Activated CD4-positive, CD25-positive, alpha-beta regulatory T cell treated with anti-CD3 and anti-CD28 coated beads, Interleukin-2, amount 50 U/mL, for 16 hours (primary cell): ENCODE measurements at places on chromosomes 6 and 20.

DNA sequence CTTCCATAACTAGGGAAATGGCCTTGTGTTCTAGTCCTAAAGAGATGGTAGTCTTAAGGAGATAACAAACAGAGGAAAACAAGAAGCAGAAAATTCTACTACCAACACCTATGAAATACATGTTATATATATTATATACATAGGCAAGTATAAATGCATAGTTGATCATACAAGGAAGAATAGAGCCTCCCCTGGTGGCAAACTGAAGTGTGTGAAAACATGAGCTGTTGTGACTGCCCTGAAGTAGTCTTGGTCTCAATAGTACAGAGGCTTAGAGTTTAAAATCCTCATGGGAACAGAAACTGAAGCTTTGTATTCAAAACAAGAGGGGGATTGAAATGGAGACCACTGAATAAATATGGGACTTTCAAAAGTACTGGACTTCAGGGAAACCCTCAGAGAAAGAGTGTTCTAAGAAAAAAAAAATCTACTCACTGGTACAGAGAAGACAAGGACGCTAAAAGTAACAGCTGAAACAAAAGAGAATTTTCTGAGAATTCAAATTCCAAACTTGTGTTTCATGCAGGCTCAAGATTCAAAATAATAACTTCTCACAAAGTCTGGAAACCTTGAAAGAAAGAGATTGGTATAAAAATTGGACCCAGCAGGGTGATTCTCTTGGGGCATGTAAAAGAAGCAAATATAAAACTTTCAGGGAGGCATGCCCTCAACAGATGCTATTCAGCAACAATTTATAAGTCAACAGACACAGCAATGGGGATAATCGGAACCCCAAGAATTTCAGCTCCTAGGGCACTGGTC, 59.7 kb upstream of the SAMD3 start:
- DNase-seq, result no peak

GRCh38 chr6:129860908-129861665, at the start of gene TMEM244:
TMEM244 (minus strand) TSS chr6:129861315; CDS start chr6:129861188, 127 bp downstream.
- DNase-seq, result no peak

DNA sequence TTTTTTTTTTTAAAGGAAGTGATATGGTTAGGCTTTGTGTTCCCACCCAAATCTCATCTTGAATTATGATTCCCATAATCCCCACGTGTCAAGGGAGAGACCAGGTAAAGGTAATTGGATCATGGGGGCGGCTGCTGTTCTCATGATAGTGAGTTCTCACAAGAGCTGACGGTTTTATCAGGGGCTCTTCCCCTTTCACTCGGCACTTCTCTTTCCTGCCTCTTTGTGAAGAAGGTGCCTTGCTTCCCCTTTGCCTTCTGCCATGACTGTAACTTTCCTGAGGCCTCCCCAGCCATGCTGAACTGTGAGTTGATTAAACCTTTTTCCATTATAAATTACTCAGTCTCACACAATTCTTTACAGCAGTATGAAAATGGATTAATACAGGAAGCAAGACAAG, 64.3 kb downstream of the ZFP64 start:
- DNase-seq, result no peak

- DNase-seq, result no peak
These were observed 218.3 kb upstream of the DTNBP1 start for GRCh38 chr6:15881150-15881549.

DNA sequence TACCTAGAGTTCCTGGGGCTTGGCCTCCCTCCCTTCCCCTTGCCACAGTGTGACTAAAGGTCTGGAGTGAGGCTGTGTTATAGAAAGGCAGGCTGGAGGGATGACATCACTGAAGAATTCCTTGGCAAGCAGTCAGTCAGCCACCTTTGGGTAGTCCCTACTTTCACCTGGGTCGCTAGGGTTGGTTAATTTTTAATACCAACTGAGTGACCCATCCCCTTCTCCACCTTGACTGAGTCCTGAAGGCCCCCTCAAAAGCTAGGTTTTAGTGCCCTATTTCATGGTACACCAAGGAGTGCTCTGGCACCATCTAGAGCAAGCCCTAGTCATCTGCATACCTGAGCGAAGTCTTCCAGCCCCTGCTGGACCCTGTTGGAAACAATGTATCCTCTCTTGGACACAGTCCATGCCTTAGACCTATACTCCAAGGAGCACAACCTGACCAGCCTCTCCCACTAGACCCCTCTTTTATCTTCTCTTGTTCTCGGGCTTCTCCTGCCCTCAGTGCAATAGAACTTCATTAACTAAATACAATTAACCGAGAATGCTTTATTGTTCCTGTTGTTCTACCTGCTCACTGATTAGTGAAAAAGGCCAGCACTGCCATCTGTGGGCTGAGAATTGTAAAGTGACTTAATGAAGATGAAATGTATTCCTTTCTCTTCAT, 44.6 kb downstream of the RIN2 start:
- DNase-seq, result no peak

GRCh38 chr6:25290306-25291060, 11.3 kb downstream of the CARMIL1 start:
- no peak for DNase-seq

DNA sequence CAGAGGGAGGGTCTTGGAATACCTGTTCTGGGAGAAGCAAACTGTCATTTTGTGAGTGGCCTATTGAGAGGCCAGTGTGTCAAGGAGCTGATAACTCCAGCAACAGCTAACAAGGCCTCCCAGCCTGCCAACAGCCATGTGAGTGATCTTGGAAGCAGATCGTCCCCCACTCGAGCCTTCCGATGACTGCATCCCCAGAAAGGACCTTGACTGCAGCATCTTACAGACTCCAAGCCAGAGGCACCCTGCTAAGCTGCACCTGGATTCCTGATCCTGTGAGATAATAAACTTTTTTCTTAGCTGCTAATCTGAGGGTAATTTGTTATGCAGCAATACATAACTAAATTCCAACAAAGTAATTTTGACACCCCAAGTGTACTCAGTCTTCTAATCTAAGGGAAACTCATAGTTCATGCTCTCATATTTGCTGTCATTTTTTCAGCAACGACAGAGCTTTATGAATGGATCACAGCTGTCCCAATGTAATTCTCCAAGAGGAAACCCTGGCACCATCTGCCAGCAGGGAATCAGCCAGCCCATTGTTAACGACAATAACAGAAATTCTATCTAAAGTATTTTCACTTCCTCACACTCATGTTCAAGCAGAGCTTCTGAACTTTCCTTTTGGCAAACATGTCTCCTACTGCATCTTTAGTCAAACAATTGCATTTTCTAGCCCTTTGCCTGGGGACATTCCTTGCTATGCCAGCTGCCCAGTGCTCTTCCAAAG, 470.2 kb upstream of the BTBD3 start:
- DNase-seq, result no peak

DNA sequence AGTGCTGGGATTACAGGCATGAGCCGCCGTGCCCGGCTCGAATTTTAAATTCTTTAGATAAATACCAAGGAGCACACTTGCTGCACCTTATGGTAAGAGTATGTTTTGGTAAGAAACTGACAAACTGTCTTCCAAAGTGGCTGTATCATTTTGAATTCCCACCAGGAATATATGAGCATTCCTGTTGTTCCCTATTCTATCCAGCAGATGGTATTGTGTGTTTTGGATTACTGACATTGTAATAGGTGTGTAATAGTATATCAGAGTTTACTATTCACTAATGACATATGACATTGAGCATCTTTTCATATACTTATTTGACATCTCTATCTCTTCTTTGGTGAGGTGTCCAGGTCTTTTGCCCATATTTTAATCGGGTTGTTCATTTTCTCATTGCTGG, 40.5 kb downstream of the TGM6 start:
- no peak for DNase-seq

- DNase-seq, result peak; percentile 40
These were observed 24.7 kb upstream of the CCN6 start for GRCh38 chr6:112029045-112029822.

DNA sequence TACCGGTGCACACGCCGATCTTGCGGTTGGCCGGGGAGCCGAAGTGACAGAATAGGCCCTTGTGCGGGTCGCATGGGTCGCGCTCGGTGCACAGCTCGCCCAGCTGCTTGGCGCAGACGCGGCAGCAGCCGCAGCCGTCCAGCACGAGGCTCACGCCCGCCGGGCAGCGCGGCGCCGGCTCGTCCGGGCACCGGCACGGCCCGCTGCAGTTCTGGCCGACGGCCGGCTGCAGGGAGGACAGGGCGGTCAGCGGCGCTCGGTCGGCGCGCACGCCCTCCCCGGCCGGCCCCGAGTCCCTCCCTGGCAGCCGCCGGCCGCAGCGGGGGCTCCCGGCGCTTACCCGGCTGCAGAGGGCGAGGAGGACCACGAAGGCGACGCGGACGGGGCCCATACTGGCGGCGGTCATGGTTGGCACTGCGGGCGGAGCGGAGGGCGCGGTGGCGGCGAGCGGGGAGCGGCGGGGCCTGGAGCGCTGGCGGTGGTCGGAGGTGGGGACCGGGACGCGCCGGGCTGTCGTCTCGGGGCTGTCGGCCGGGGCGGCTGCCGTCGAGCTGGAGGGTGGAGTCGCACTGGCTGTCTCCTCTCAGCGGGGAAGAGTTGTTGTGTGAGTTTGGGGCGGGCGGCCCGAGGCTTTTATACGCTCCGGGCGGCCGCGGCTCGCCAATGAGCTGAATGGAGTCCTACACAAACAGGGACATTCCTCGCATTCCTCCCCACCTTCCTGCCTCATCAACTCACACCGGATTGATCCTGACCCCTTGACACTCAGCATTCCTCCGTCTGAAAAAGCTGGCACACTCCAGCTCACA, at the start of gene CCN2:
TSS of gene CCN2 (minus strand) at position 606 of the 809 bp plus-strand sequence. CDS start at position 406, 200 bp downstream.
- DNase-seq, result no peak

- DNase-seq, result no peak
These were observed 347.6 kb upstream of the IMPG1 start for GRCh38 chr6:76420094-76420493.

- DNase-seq, result no peak
These were observed 224.5 kb downstream of the GMDS start for GRCh38 chr6:2020909-2021308.

GRCh38 chr6:21883595-21884328, 290.2 kb downstream of the SOX4 start:
- DNase-seq, result no peak
